ENCODE measurements at places on chromosomes 3 and 15.

GRCh38 chr3:126782536-126782935 is 78.5 kb downstream of the CHCHD6 start:
- H3K4me1 ChIP-seq, result peaks cover 19% of the 10 kb centered on the region
- no peak overlapping the region for H3K27ac ChIP-seq
- no peak for DNase-seq
- no peaks in the 10 kb centered on the region for H3K36me3 ChIP-seq
- no peak overlapping the region for H3K4me3 ChIP-seq

DNA sequence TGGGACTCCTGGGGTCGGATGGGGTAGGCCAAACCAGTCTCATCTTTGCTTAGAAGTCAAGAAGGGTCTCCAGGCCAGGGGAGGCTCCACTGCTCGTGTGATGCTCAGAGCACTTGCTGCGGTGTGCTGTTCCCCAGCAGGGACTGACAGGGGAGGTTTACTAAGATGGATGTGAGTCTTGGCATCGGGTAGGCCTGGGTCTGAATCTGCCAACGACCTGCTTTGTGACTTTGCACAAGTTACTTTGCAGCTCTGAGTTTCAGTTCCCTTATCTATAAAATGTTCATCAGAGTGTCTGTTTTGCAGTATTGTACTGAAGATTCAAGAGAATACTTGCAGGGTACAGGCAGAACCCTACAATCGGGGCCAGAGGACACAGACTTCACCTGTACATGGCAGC is 17.3 kb upstream of the CDCP1 start:
- no peak overlapping the region for H3K27ac ChIP-seq
- H3K36me3 ChIP-seq, result no peaks in the 10 kb centered on the region
- H3K4me3 ChIP-seq, result no peak overlapping the region
- DNase-seq, result no peak
- H3K27me3 ChIP-seq, result peaks cover 3% of the 10 kb centered on the region
- H3K4me1 ChIP-seq, result peaks cover 4% of the 10 kb centered on the region

- H3K27me3 ChIP-seq, result no peaks in the 10 kb centered on the region
- DNase-seq, result no peak
- peaks cover 25% of the 10 kb centered on the region for H3K4me1 ChIP-seq
- no peak overlapping the region for H3K4me3 ChIP-seq
- H3K36me3 ChIP-seq, result no peaks in the 10 kb centered on the region
Observed at GRCh38 chr3:58518291-58518789, 18.6 kb downstream of the ACOX2 start.

DNA sequence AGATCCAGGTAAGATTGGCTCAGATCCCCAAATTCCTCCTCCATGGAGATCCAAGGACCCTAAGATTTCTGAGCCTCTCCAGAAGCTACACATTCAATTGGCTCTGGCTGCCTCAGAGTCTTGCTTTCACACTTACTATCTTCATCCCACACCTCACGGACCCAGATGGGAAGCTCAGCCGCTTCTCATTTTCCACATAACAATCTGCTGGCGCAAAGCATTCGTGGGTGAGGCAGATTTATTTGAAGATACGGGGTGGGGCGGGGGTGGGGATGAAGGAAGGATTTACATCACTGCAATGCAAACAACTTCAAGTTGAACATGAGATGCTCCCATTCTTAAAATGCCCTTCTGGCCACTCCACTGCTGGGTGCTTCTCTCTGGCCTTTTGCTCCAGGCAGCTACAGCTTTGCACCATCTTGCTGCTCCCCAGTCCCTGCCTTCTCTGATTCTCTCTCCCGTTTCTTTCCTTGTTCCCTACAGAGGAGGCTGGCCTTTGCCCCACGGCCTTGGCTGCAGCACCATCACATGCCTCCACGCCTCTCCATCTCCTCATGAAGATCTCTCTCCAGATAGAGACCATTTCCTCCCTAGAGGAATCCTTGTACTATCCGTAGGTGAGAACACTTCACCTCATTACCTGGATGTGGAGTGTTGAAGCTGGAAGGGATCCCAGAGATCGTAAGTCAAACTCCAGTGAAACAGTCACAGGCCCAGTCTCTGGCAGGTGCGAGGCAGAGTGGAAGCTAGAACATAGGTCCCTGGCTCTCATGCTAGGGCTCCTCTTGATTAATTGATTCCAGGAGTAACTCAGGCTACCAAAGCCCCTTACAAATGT is 175.9 kb downstream of the RPLP1 start:
- H3K4me3 ChIP-seq, result no peak overlapping the region
- H3K4me1 ChIP-seq, result peaks cover 4% of the 10 kb centered on the region
- no peaks in the 10 kb centered on the region for H3K36me3 ChIP-seq

GRCh38 chr3:138877226-138877625 is 42.5 kb upstream of the PIK3CB start:
- H3K36me3 ChIP-seq, result no peaks in the 10 kb centered on the region
- no peak for DNase-seq
- H3K27ac ChIP-seq, result no peak overlapping the region
- H3K27me3 ChIP-seq, result no peaks in the 10 kb centered on the region
- H3K4me3 ChIP-seq, result no peak overlapping the region

- H3K27me3 ChIP-seq, result no peaks in the 10 kb centered on the region
- no peaks in the 10 kb centered on the region for H3K4me1 ChIP-seq
- no peak for DNase-seq
- no peak overlapping the region for H3K4me3 ChIP-seq
Observed at GRCh38 chr3:183279371-183279770, 26.3 kb downstream of the B3GNT5 start.

DNA sequence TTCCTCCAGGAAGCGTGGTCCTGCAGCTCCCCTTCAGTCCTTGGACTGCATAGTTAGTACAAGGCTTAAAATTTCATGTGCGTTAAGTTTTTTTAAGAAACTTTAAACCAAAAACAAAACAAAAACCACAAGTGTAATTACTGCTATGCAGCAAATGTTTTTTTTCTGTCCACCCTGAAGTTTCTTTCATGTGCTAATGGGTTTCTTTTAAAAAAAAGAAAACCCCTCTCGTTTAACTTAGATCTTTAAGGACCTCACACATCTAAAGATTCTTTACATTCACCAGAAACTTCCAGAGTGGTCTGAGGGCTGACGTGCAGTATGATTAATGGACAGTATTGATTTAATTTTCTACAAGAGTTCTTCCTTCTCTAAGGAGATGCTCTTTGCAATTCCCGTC is 72.0 kb upstream of the PYGO1 start:
- peaks cover 8% of the 10 kb centered on the region for H3K4me1 ChIP-seq
- no peak overlapping the region for H3K4me3 ChIP-seq
- DNase-seq, result no peak
- no peak overlapping the region for H3K27ac ChIP-seq
- no peaks in the 10 kb centered on the region for H3K27me3 ChIP-seq

DNA sequence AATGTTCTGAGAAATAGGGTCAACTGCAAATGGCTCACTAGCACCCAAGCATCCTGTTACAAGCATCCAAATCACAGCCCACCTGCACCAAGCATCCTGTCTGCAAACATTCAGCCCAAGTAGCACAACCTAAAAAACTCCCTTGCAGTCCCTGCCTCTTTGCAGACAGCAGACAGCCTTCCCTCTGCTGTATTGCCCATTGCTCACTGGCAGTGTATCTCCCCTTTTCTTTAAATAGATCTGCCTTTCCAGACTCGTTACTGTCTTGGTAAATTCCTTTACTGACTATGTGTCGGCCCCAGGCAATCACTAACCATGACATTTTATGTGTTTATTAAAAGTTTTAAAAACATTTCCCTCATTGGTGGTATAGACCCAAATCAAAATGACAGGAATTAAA is 155.4 kb downstream of the ADAMTSL3 start:
- H3K4me1 ChIP-seq, result no peaks in the 10 kb centered on the region
- H3K27me3 ChIP-seq, result no peaks in the 10 kb centered on the region
- DNase-seq, result no peak
- no peak overlapping the region for H3K27ac ChIP-seq
- H3K36me3 ChIP-seq, result no peaks in the 10 kb centered on the region

DNA sequence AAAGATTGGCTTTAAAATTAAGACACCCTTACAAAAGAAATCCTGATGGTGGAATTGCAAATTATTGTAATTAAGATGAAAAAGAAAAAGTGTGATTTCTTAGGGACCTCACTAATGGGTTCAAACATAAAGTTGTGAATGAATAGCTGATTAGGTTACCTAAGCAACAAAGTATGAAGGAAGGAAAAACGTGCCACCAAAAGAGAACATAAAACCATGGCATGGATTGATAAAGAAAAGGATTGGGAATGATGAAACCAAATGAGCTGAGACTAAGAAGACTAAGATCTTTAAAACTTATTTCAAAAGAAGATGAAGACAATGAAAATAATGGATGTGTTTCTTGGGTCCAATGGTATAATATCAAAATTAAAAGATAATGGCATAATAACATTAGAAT is 32.2 kb upstream of the GUCA1C start:
- H3K4me1 ChIP-seq, result peaks cover 6% of the 10 kb centered on the region
- no peak overlapping the region for H3K27ac ChIP-seq
- no peaks in the 10 kb centered on the region for H3K27me3 ChIP-seq
- DNase-seq, result no peak

- H3K36me3 ChIP-seq, result peaks cover 31% of the 10 kb centered on the region
- no peak overlapping the region for H3K27ac ChIP-seq
- no peaks in the 10 kb centered on the region for H3K27me3 ChIP-seq
- H3K4me3 ChIP-seq, result peak overlapping the region; percentile 82
- peaks cover 5% of the 10 kb centered on the region for H3K4me1 ChIP-seq
Observed at GRCh38 chr15:77071305-77072223, 655 bp upstream of the TSPAN3 start.

DNA sequence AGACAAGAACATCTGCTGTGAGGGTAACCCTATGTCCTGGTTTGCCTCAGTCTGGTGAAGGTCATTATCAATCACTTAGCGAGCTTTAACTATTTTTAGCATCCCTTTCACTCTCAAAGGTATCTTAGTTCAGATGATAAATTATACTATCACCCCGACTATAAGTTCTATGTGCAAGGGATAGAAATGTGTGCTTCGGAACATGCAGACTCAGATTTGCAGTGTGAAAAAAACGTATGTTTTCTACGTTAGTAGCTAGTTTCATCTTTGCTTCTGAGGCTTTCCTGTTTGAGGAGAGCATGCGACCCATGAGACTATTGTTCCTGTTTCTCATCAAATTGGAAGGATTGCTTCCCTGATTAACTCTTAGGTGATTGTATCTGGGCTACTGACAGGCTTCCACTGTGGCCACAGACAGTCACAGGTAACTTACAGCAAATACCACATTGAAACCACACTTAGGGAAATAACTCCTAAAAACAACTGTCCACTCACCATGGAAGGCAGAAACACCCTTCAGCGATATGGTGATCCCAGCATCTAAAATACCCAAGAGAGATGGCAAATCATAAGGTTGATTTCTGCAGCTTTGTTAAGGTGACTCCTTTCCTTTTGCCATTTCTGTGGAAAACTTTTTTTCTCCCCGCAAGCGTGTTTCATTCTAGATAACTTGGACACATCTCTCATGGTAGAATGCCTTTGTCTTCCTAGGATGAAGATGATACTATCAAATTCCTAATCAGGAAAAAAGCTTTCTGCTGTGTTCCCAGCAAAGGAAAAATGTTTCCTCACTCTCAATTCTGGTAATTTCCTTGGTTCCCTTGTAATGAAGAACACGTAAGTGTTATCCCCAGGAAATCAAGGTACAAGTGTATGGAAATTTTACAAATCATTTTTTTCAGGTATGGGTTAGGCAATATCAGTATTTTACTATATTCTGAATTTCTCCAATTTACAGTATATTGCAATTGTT is 5.2 kb downstream of the GCSAM start:
- DNase-seq, result no peak
- H3K27ac ChIP-seq, result no peak overlapping the region
- H3K27me3 ChIP-seq, result no peaks in the 10 kb centered on the region
- H3K4me1 ChIP-seq, result peaks cover 18% of the 10 kb centered on the region

DNA sequence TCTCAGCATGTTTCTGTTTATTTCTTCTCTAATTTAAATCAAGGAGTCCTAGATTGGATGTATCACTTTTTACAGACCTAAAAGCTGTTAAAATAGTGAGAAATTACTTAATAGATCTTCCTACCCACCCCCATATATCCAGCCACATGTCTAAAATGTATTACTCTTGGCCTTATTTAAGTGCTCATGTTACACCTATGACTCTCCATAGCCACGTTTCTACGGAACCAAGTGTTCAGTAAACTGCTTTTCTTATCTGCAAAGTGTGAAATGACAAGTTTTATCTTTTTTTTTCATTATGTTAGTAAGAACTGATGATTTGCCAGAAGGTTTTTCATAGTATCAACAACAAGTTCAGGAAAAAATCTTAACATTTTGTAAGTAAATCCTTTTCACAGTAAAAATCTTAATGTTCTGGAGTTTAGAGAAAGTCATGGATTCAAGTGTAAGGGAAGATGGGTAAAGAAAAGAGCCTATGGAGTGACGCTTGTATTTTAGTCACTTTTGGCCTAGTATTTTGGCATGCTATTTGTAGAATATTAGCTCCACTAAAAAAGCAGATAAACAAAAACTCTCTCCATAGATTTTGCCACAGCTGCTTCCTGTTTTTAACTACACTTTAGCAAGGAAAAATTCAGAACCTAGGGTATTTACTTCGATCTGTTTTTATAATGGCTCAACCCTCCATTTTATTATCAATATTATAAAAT is 41.2 kb upstream of the IGSF10 start:
- no peak for DNase-seq
- H3K27ac ChIP-seq, result no peak overlapping the region
- H3K4me3 ChIP-seq, result no peak overlapping the region
- no peaks in the 10 kb centered on the region for H3K4me1 ChIP-seq
- H3K36me3 ChIP-seq, result no peaks in the 10 kb centered on the region

DNA sequence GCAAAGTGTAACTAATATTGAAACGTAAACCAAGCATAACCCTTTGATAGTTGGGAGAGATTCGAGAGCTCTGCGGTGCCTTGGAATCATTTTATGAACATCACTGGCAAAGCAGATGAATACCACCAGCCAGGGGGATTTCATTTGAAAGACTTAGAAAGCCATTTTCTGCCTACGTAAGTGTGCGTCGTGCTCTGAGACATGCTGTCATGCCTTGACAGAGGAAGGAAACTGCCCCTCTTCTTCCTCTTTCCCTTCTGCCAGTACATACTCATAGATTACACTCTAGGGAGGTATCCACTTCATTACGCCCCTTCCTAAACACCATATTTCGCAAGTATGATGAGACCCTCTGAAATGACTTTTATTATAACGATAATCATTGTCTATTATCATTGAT is 3.3 kb upstream of the MTHFS start:
- DNase-seq, result no peak
- H3K27ac ChIP-seq, result no peak overlapping the region
- no peak overlapping the region for H3K4me3 ChIP-seq
- H3K27me3 ChIP-seq, result no peaks in the 10 kb centered on the region
- no peaks in the 10 kb centered on the region for H3K36me3 ChIP-seq

DNA sequence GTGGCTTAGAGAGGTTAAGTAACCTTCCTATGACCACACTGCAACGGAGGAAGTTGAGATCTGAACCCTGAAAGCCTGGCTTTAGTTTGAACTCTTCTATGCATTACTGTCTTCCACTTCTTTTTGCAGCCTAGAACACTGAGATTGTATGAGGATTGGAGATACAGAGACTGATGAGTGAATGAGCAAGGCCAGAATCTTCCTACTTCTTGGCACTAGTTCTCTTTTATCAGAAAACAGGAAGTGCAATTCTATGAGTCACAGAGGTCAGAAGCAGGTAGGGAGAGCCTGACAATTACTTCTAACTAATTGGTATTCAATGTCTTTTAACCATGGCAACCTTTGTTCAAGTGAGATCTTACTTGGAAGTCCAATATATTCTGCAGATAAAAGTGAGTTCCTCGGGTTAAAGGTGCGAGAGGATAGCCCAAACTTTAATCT is 219.0 kb downstream of the SHQ1 start:
- H3K4me1 ChIP-seq, result no peaks in the 10 kb centered on the region
- DNase-seq, result no peak
- H3K27ac ChIP-seq, result no peak overlapping the region
- peaks cover 17% of the 10 kb centered on the region for H3K27me3 ChIP-seq
- no peak overlapping the region for H3K4me3 ChIP-seq
- H3K36me3 ChIP-seq, result no peaks in the 10 kb centered on the region

- peaks cover 4% of the 10 kb centered on the region for H3K36me3 ChIP-seq
- no peaks in the 10 kb centered on the region for H3K4me1 ChIP-seq
Observed at GRCh38 chr15:90471769-90472168, 58.0 kb upstream of the CRTC3 start.
